ENCODE measurements at places on chromosomes 1 and 21. TPM values are rescaled to one million over a fixed set of nuclear protein-coding genes. Genes with fewer than 3 reads are reported as not detected.

SPATA21 gene
- total RNA-seq: not detected

PNRC2 gene
- 134 TPM for total RNA-seq

DNA sequence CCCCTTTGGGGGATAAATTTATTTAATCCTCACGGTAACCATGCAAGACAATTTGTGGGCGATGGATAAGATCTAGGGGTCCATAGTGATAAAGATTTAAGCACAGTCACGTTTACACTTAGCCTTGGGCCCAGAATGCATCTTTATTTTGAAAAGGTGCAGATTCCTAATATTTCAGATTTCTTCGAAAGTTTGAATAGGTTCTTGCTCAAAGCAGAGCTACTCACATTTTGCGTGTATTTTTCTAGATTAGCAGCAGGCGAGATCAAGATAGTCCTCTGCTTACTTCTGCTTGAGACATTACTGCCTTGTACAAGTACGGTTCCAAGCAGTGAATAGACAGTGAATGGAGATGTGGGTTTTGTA lies 647 bp downstream of the TSEN15 start:
- peak; percentile 27 for DNase-seq

DNA sequence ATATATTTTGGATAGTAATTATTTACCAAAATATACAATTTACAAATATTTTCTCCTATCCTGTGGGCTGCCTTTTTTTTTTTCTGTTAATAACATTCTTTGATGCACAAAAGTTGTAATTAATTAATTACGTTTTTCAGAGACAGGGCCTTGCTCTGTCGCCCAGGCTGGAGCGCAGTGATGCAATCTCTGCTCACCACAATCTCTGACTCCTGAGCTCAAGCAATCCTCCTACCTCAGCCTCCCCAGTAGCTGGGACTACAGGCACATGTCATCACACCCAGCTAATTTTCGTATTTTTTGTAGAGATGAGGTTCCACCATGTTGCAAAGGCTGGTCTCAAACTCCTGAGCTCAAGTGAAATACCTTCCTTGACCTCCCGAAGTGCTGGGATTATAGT lies 21.3 kb upstream of the ZMYM4 start:
- DNase-seq: no peak

DNA sequence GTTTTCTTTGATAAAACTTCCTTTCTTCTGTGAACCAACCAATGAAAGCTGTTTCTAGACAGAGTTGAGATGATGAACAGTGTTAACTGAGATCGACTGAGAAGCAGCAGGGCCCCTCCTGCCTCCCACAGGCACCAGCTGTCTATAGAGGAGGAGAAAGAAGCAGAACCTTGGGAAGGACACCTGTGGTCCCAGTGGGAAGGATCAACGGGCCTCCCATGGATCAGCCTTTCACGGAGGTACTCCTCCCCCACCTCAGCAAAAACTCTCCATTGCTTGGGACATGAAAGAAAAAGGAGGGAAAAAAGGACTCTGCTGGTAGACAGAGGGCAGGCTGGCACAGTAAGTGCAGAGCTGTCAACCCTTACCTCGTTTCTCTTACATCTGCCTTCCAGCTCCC lies 40.5 kb downstream of the PLPPR5 start:
- DNase-seq: no peak

GRCh38 chr1:12649971-12650421 lies 6.1 kb downstream of the AADACL4 start:
- DNase-seq: peak; percentile 85
